Pulmonary artery endothelial cell (primary cell): ENCODE measurements at places on chromosomes 16 and 17.

DNA sequence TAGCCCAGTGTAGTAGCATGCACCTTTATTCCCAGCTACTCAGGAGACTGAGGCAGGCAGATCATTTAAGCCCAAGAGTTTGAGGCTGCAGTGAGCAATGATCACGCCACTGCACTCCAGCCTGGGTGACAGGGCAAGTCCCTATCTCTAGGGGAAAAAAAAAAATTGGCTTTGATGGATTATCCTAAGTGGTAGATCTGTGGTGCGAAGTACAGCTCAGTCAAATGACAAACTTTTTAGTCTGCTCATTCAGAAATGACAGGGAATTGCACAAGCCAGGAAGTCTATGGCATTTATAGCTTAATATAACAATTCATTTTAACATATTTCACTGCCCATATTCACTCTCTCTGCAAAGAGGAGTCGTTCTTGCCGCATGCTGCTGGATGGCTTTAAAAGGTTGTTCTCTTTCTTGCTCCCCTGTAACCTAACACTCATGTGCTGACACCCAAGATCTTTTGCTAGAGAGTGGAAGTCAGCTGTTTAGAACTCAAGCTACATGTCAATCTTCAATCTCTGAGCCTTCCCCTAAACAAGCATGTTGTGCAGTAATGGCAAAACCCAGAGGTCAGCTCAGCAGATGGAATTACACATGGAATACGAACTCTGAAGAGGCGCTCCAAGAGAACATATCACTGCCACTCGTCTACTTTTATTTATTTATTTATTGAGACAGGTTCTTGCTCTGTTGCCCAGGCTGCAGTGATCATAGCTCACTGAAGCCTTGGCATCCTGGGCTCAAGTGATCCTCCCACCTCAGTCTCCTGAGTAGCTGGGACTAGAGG lies 32.8 kb downstream of the RNF157 start:
- DNase-seq, result no peak

- no peak for DNase-seq
Measured at GRCh38 chr17:37564252-37564651, 45.0 kb downstream of the SYNRG start.

DNA sequence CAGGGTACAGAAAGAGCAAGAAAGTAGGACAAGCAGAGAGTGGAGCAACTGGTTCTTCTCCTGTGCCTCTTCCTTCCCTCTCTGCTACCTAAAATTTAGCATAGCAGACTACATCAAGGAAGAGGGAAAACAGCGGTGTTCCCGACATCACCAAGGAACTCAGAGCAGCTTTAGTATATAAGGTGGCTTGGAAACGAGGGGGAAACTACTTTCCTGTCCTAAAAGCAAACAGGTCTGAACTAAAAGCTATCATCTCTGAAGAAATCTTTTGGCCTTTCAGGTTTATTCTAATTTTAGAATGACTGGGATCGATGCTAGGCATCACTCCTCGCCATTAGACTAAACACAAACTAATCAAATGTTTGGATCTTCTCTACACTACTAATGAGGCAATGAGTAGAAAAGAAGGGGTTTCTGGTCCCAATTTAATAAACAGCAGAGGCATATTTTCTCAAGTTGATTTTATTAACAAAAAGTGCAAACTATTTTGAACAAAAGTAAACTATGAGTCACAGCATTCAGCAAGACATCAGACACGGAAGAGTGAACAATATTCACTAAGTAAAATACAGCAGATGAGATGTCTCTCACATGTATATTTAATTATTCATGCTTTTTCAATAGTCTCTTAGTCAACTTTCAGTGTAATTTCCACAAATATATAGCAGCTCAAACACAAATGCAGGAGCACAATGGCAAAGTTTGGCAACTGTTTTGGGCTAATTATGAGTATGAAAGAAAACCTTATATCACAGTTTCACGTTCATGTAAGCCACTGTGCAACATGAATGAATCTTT lies 108.7 kb downstream of the TRIM37 start:
- no peak for DNase-seq

GRCh38 chr17:80132906-80133625 lies 13.9 kb downstream of the EIF4A3 start:
- DNase-seq, result no peak

DNA sequence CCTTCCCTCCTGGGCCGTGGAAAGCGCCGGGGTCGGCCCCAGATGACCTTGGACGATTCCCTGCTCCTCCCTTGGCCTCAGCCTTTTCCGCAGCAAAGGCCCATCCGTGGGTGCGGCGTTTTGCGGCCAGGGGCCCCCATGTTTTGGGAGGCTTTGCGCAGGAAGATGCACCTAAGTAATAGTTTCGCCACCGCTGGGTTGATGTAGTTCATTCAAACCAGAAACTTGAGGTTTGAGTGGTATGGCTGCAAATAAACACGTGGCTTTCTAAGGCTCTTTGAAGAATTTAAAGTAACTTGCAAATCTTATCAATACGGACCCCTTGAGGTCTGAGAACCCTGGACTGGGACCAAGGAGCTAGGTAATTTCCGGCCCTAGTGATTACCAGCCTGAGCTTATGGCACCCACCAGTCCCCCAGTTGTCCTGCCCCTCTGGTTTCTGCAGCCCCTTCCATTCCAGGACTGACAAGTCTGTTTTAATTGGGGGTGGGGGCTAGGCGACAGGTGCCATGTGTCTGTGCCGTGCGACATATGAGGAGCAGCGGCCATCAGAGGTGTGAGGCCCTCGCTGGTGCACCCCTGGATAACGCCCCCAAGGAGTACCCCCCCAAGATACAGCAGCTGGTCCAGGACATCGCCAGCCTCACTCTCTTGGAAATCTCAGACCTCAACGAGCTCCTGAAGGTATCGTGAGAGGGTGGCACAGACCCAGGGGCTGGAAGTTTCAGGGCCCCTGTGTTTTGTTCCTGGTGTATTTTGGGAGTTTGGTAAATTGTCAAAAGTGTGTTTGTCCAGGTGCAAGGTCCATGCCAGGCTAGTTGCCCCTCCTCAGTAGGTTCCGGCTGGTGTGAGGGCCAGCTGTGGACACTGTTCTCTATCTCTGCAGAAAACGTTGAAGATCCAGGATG lies 834 bp downstream of the MRPL12 start:
- no peak for DNase-seq

GRCh38 chr17:55040611-55041010 lies 72.0 kb downstream of the STXBP4 start:
- DNase-seq, result no peak

- no peak for DNase-seq
Measured at GRCh38 chr16:23148166-23148512, 1.1 kb downstream of the USP31 start.
